ENCODE measurements at places on chromosomes 5 and 9. TPM values are rescaled to one million over a fixed set of nuclear protein-coding genes. Genes with fewer than 3 reads are reported as not detected.

HTR1A gene
- not detected for total RNA-seq

DNA sequence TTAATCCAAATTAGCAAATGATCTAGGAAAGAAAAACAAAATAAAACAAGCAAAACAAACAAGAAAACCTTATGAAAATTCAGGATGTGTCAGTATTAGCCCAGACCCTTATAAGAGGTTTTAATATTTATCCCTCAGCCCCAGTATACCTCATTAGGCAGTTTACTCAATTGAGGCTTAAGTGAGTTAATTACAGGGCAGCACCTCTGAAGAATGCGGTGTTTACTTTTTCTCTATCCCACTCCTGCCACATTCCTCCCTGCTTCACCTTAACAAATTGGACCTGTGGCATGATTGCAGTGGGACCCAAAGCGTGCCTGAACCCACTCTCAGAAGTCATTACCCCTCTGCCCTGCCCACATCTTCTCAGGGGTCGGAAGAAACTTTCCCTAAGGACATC lies 67.1 kb downstream of the SIL1 start:
- no peak for DNase-seq
- peaks cover 71% of the 10 kb centered on the region for H3K4me1 ChIP-seq
- peak overlapping the region; percentile 92 for H3K27ac ChIP-seq
- no peaks in the 10 kb centered on the region for H3K27me3 ChIP-seq

PDE6A gene
- not detected for total RNA-seq

- no peak for DNase-seq
- no peaks in the 10 kb centered on the region for H3K36me3 ChIP-seq
- no peaks in the 10 kb centered on the region for H3K4me1 ChIP-seq
- H3K4me3 ChIP-seq: no peak overlapping the region
- H3K27ac ChIP-seq: no peak overlapping the region
These were observed 362.3 kb downstream of the MAT2B start for GRCh38 chr5:163867738-163868137.

ECSCR gene
- total RNA-seq: 7.9 TPM

MLLT3 gene
- 4.3 TPM for total RNA-seq

DNA sequence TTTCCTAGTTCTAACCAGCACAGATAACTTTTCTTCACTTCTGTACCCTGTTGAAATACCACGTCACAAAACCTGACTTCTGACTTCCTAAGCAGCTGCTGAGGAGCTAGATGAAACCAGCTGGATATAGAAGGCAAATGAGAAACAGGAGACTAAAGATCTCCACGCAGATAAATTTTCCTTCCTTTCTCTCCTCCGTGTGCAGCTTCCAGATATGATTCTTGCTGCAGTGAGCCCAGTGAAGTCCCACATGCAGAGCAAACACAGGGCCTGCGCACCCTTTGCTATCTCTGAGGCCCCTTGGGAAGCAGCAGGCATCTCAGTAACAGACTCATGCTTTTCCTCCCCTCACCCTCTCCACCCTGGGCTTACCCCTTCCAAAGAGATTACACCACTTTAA lies 1638.3 kb downstream of the MAT2B start:
- no peaks in the 10 kb centered on the region for H3K36me3 ChIP-seq
- no peak overlapping the region for H3K27ac ChIP-seq
- DNase-seq: no peak
- H3K4me3 ChIP-seq: no peak overlapping the region
- H3K4me1 ChIP-seq: no peaks in the 10 kb centered on the region
- H3K27me3 ChIP-seq: no peaks in the 10 kb centered on the region

- no peaks in the 10 kb centered on the region for H3K27me3 ChIP-seq
- H3K36me3 ChIP-seq: no peaks in the 10 kb centered on the region
- no peak overlapping the region for H3K27ac ChIP-seq
- H3K4me3 ChIP-seq: no peak overlapping the region
- H3K4me1 ChIP-seq: peaks cover 17% of the 10 kb centered on the region
- no peak for DNase-seq
These were observed 162.6 kb upstream of the GNA14 start for GRCh38 chr9:77810637-77811119.

DNA sequence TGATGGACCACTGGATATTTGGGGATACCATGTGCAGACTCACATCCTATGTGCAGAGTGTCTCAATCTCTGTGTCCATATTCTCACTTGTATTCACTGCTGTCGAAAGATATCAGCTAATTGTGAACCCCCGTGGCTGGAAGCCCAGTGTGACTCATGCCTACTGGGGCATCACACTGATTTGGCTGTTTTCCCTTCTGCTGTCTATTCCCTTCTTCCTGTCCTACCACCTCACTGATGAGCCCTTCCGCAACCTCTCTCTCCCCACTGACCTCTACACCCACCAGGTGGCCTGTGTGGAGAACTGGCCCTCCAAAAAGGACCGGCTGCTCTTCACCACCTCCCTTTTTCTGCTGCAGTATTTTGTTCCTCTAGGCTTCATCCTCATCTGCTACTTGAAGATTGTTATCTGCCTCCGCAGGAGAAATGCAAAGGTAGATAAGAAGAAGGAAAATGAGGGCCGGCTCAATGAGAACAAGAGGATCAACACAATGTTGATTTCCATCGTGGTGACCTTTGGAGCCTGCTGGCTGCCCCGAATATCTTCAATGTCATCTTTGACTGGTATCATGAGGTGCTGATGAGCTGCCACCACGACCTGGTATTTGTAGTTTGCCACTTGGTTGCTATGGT lies 54.5 kb upstream of the HNRNPA0 start:
- H3K27me3 ChIP-seq: no peaks in the 10 kb centered on the region
- H3K4me1 ChIP-seq: peaks cover 3% of the 10 kb centered on the region
- no peak overlapping the region for H3K4me3 ChIP-seq

DNA sequence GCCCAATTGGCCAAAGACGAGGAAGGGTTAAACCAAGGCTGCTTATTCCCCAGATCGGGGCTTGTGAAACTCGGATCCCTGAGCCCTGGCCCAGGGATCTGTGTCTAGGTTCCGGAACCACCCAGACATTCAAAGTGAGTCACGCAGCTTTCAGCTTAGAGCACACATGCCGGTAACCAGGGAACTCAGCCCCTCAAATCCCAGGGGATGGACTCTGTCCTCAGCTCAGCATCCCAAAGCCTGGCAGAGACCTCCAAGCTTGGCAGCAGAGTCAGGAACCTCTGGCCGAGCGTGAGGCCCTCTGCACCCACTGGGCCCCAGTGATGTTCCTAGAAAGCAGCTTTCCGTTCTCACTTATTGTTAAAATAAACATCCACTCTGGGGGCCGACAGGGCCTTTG lies 5.1 kb downstream of the PNPLA7 start:
- H3K4me3 ChIP-seq: no peak overlapping the region
- H3K27ac ChIP-seq: peak overlapping the region; percentile 65
- H3K4me1 ChIP-seq: peaks cover 39% of the 10 kb centered on the region
- H3K27me3 ChIP-seq: no peaks in the 10 kb centered on the region
- H3K36me3 ChIP-seq: peaks cover 26% of the 10 kb centered on the region
- DNase-seq: peak; percentile 10

DNA sequence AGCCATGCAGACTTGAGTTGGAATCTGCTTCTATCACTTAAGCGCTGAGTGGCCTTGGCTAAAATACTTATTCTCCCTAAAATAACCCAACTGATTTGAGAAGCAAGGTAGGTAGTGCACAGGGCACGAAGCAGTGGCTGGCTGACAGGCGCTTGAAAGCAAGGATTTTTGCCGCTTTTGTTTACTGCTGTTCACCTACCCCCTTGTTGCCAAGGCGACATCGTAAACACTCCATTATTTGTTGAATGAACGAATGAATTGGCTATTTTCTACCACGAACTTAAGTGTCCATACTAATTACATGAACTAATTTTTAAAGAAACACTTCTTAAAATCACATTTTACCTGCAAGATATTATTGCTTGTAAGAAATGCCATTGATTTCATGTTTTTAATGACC lies 98.0 kb downstream of the ANKH start:
- no peak overlapping the region for H3K4me3 ChIP-seq
- peaks cover 23% of the 10 kb centered on the region for H3K4me1 ChIP-seq
- no peaks in the 10 kb centered on the region for H3K36me3 ChIP-seq
- no peaks in the 10 kb centered on the region for H3K27me3 ChIP-seq
- no peak for DNase-seq
- H3K27ac ChIP-seq: no peak overlapping the region

GRCh38 chr5:14156650-14157492 lies 13.7 kb downstream of the TRIO start:
- peaks cover 77% of the 10 kb centered on the region for H3K4me1 ChIP-seq
- H3K4me3 ChIP-seq: peak overlapping the region; percentile 2
- DNase-seq: no peak
- H3K36me3 ChIP-seq: no peaks in the 10 kb centered on the region

GRCh38 chr5:179791881-179792611 lies 1.7 kb upstream of the LTC4S start:
- no peaks in the 10 kb centered on the region for H3K36me3 ChIP-seq
- peaks cover 22% of the 10 kb centered on the region for H3K4me1 ChIP-seq
- no peak overlapping the region for H3K4me3 ChIP-seq
- no peak for DNase-seq
- H3K27ac ChIP-seq: peak overlapping the region; percentile 58

DNA sequence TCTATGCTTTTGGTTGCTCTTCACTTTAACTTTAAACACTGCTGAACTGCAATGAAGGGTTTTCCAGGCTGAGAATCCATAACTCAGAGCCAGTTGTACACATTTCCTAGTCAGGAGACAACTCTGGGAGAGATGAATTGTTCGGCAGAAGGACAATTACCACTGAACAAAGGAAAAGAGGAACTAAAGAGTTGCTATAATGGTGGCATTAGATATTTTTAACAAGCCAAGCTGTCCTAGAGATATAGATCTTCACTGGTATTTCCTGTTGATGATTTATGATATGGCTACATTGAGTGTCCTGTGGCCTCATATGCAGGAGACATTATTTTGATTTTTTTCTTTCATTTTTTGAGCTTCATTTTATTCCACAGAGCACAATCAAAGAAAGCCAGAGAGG lies 219.1 kb upstream of the PCSK5 start:
- no peaks in the 10 kb centered on the region for H3K4me1 ChIP-seq
- no peaks in the 10 kb centered on the region for H3K36me3 ChIP-seq
- no peak for DNase-seq
- H3K27ac ChIP-seq: no peak overlapping the region

DNA sequence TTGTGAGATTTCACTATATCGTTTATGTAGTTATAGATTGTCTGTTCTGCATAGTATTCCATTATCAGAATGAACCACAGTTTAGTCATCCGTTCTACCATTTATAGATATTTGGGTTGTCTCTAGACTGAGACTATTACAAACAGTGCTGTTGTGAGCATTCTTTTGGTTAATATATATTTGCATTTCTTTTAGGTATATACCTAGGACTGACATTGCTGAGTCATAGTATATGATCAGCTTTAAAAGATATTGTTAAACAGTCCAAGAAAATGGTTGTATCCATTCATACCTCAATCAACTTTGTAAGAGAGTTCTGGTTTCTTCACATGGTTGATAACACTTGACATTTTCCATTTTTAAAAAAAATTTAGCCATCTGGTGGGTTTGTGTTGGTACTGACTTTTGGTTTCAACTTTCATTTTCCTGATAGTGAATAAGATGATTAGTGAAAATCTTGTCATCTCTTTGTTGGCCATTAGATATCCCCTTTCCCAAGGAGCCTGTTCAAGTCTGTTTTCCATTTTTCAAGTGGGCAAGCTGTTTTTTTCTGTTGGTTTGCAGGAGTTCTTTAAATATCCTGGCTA lies 22.9 kb upstream of the ADAM19 start:
- H3K27me3 ChIP-seq: no peaks in the 10 kb centered on the region
- H3K27ac ChIP-seq: no peak overlapping the region
- H3K4me3 ChIP-seq: no peak overlapping the region
- no peaks in the 10 kb centered on the region for H3K4me1 ChIP-seq
- H3K36me3 ChIP-seq: no peaks in the 10 kb centered on the region

DNA sequence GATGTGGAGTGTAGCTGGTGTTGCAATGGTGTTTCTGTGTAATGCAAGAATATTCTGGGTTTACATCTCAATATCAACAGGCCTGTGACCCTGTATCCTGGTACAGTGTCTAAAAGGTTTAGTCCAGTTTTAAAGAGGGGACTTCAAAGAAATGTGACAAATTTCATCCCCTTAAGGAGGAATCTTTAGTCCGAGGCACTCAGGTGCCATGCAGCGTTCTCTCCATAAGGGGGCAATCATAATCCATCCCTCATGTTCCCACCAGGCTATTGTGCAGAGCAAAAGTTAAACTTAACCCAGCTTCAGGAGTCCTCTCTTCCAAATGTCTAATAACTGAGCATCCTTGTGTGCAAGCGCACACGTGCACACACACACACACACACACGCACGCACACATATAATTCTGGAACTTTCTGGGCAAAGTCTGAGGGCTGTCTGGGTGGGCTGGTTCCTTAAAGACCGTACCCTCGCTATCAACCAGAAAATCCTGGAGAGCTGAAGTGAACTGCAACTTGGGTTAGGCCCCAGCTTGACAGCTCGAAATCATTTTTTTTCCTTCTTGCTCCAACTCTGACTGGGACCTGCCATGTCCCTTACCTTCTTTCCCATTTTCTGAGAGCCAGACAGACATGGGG lies 46.0 kb downstream of the CRB2 start:
- no peaks in the 10 kb centered on the region for H3K36me3 ChIP-seq
- no peak overlapping the region for H3K4me3 ChIP-seq
- no peak for DNase-seq
- H3K27ac ChIP-seq: no peak overlapping the region

THG1L gene
- total RNA-seq: 8.8 TPM

KIF27 gene
- 4.1 TPM for total RNA-seq

GRCh38 chr5:79850941-79851340 lies 140.1 kb downstream of the MTX3 start:
- H3K27me3 ChIP-seq: no peaks in the 10 kb centered on the region
- no peak for DNase-seq

DNA sequence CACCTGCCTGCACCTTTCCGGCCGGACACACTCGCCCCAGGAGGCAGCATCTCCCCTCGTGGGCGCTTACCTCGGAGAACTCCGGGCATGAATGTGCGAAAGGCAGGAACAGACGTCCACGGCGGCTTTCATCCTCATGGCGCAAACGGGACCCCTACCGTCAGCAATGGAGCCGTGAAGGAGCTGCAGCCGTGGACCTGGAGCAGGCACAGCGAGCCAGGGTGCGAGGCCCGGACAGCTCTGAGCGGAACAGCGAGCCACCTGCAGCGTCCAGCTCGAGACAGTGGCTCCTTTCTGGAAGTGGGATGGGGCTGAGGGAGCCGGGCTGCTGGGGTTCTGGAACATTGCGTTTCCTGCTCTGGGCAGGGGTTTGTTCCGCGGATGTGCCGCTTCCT lies 7.8 kb upstream of the SLC6A19 start:
- no peak for DNase-seq
- H3K27ac ChIP-seq: no peak overlapping the region
- H3K4me1 ChIP-seq: no peaks in the 10 kb centered on the region
- H3K4me3 ChIP-seq: no peak overlapping the region

GRCh38 chr9:98135938-98136337 lies 16.9 kb upstream of the TRIM14 start:
- DNase-seq: no peak
- H3K27ac ChIP-seq: no peak overlapping the region
- no peaks in the 10 kb centered on the region for H3K36me3 ChIP-seq
- H3K27me3 ChIP-seq: no peaks in the 10 kb centered on the region

CHSY3 gene
- 1.7 TPM for total RNA-seq

ZNF618 gene
- 1.1 TPM for total RNA-seq

Data from gastrocnemius medialis (tissue), 4 donors.